ENCODE measurements at places on chromosomes 2 and 18.

DNA sequence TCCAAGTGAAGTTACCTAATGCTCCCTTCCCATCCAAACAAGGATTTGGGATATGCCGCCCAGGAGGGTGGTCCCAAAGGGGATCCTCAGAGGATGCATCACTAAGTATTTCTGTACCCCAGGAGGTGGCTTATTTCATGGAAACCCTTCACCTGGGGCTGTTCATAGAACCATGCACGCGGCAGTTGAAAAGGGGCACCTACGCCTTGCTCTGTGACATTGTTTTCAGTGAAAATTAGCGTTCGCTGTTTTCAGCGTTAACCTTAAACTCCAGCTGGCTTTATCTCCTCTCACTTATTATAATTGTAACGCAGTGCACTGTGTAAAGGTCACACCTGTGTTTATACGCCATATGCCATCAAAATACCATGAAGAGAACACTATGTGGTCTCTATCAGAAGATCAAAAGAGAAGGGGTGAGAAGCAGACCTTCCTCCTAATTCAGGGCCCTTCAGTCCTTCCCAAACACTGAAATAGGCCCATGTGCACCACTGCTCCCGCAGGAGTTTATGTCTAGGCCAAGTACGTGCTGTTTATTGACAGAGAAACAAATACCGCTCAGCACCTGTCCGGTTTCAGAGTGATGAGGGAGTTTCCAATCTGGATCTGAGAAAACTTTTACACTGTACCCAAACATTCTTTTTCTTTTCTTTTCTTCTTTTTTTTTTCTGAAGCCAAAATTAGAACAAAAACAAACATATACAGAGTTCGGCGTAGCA lies 162.1 kb downstream of the BCL2 start:
- DNase-seq: no peak

DNA sequence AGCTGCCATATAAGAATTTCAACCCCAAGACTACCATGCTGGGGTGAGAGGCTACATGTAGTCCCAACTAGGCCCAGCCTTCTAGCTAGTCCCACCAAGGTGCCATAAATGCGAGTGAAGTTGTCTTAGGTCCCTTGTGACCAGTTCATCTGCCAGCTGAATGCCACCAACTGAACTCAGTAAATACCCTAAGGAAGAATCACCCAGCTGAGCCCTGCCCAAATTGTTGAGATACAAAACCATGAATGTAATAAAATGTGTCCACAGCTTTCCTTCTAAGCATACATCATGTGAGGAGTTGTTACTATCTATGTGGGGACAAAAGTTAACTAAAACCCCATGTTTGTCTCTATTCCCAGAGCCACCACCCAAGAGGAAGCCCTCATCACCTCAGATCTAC lies 70.3 kb downstream of the THADA start:
- no peak for DNase-seq

DNA sequence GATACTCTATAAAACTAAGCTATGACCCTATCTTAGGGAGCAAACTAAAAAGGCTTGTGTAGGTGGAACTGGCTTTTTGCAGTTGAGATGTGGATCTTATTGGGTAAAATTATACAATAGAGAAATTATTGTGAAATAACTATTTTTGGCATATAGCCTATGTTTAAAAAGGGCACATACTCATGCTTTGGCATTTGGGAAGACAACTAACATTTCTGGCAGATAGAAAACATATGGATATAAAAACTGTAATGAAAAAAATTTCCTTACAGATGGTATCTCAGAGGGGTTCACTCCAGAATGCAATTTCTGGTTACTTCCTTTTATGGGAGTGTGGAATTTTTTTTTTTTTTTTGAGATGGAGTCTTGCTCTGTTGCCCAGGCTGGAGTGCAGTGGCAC lies 120.1 kb upstream of the CCDC195 start:
- no peak for DNase-seq

- no peak for DNase-seq
Measured at GRCh38 chr2:48733067-48733503, 22.4 kb downstream of the LHCGR start.

DNA sequence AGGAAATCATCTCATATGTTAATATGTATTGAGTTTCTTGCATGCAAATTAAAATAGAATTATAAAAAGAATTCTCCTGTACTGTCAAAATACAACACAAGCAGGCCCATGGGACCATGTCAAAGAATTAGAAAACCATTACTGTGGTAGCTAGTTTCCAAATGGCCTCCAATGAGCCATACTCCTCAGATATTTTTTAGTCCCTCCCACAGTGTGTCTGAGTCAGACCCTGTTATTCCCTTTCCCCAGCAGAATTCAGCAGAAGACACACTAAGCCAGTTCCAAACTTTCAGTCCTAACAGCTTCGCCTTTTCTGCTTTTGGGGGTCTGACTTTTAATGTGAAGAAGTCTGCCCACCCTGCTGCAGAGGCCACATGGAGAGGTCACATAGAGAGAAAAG lies 86.7 kb downstream of the FIGN start:
- DNase-seq: no peak

GRCh38 chr18:79697178-79697577 lies 17.6 kb downstream of the CTDP1 start:
- DNase-seq: no peak

All from urothelium cell line (cell line).